ENCODE measurements at places on chromosomes 7 and 10.
A peak's percentile ranks its signal among the peaks of the same experiment; 100 is the strongest.

GRCh38 chr7:107609811-107610261, 29.8 kb downstream of the BCAP29 start:
- no peak for DNase-seq

DNA sequence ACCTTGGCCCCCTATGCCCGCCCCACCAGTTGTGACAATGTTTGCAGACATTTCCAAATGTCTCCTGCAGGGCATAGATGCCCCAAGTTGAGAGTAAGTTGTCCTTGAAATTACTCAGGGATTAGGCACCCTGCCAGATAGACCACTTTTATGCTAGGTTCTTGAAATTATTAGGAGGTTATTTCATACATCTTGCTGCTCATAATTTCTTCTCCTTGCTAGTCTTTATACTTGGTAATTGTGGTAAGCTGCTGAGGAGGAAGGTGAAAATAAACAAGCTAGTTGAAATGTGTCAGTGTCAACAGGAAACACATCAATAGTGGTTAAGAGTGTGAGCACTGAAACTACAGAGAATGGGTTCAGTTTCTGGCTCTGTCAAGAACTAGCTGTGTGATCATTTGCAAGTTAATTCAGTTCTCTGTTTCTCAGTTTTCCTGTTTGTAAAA, 63.7 kb upstream of the AOAH start:
- DNase-seq, result no peak

GRCh38 chr10:124168581-124168980, 75.2 kb upstream of the CHST15 start:
- no peak for DNase-seq

GRCh38 chr10:112374724-112375541, 1.0 kb downstream of the ACSL5 start:
- no peak for DNase-seq

DNA sequence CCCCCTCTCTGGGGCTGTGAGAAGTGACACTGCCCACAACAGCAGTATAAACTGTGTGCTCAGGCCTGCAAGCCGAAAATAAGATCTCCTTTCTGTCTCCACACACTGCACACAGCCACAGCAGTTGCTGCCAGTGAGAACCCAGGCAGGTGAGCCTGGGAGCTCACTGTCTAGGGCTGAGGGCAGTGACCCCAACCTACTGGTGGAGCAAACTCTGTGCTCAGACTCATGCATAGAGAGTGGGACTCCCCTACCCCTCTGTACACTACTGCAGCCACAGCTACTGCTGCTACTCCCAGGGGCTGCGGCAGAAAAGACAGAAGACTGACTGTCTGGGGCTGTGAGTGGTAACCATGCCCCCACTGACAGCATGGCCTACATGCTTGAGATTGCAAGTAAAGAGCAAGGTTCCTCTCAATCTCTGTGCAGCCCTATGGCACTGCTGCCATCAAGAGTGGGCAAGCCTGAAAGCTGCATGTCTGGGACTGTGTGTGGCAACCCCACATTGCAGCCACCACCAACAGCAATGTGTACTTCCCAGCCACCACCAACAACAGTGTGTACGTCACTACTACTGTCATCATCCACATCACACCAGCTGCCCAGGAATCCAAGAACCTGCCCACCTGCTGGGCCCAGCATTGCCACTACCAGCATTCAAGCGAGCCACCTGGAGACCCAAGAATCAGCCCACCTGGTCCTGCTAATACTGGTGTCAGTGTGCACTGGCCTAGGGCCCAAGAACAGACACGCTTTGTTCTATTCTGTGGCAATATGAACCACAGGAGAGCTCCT, 226.1 kb downstream of the XPNPEP1 start:
- no peak for DNase-seq

DNA sequence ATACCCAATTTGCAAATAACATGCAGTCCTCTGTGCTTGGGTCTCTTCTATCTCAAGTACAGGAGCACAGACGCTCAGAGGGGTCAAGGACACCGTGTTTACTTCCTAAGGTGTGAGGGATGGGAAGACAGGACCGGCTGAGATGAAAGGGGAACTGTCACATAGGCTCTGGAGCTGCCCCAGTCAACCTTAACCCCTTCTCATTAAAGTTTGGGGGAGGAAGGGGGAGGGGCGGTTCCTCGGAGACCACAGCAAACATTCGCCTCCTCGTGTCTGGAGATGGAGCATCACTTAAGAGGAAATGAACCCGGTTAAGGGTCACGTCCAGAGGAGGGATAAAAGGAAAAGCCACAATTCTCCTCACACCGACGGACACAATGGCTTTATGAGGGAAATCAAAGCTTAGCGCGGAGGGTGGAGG, 1.1 kb downstream of the SH3PXD2A start:
- no peak for DNase-seq

GRCh38 chr7:138865843-138866242, 67.8 kb upstream of the ATP6V0A4 start:
- peak; percentile 13 for DNase-seq

GRCh38 chr7:144941127-144941526, 105.3 kb upstream of the TPK1 start:
- DNase-seq, result no peak

- DNase-seq, result peak; percentile 68
Measured at GRCh38 chr10:16779384-16779915, 37.8 kb downstream of the RSU1 start.

DNA sequence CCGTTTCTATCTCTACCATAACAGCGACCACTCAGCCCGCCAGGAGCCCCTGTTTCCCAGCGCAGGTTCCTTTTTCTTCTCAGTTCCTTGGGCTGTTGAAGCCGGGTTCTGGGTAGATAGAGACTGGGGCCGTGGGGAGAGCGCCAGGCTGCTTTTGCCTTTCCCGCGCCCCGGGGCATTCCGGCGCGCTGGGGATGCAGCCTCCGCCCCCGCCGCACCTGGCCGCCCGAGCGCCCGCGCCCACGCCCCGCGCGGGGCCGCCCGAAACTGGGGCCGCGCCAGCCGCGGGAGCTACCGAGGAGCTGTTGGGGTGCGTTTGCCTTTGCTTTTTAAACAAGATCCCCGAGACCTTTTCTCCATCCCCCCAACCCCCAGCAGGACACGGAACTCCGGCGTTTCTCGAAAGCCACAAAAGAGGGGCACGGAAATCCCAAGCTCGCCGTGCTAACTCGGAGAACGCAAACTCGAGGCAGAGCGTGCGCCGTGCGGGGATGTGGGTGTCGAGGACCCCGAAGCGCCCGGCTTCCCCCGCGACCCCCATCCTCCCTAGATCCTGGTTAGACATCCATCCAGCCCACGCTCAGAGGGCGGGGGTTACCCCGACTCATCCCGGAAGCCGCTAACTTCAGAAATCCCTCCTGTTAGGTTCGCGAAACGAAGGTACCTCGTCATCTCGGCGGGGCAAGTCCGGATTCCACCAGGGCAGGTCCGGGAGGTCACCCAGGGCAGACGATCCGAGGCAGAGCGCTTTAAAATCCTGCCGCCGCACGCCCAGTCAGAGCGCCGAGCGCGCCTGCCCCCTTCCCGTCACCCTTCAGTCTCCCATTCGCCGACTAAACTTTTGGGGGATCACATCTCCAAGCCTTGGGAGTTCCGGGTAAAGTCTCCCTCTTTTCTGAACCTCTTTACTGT, 1.0 kb downstream of the GRM8 start:
- DNase-seq, result peak; percentile 14

- DNase-seq, result no peak
Measured at GRCh38 chr7:138091032-138091431, 14.8 kb downstream of the AKR1D1 start.

- DNase-seq, result no peak
Measured at GRCh38 chr10:77111611-77112550, 525.7 kb downstream of the KCNMA1 start.

GRCh38 chr10:73965890-73966768, 31.8 kb upstream of the VCL start:
- no peak for DNase-seq

GRCh38 chr7:143902332-143902899, 440 bp upstream of the TCAF1 start:
- DNase-seq, result no peak

- no peak for DNase-seq
Measured at GRCh38 chr7:134028853-134029252, 98.3 kb upstream of the LRGUK start.
